ENCODE measurements at places on chromosomes 6 and 20.

- no peak for DNase-seq
These were observed 3.7 kb downstream of the TPD52L1 start for GRCh38 chr6:125157280-125157679.

DNA sequence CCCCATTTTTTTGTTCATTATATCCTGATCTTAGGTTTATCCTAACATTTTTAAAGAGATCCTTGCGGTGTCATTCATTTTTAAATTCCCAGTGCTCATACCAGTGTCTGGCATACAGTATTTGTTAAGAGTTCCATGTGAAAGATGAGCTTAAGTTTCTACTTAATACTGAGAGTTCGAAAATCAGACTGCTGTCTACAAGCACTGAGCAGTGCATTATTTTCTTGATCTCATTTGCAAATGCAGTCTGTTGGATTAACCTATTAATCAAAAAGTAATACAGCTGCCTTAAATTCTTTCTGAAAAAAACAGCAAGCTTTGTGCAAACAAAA, 663 bp downstream of the COQ3 start:
- no peak for DNase-seq

DNA sequence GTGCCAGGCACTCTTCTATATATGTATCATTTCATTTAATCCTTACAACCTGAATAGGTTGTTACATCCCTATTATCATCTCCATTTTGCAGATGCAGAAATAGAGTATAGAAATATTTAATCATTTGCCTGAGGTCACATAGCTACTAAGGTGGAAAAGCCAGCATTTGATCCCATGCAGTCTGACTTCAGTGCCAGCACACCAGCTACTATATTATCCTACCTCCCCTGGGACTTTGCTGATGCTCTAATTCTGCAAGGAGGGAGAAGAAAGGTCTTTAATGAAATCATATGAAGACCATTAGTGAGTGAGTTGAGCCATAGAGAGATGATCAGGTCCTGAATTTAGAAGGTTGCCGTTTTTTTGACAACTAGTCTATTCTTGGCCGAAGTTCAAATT, 53.7 kb downstream of the TOP1 start:
- no peak for DNase-seq

GRCh38 chr6:29447670-29448069, 8.6 kb downstream of the OR10C1 start:
- DNase-seq: no peak

DNA sequence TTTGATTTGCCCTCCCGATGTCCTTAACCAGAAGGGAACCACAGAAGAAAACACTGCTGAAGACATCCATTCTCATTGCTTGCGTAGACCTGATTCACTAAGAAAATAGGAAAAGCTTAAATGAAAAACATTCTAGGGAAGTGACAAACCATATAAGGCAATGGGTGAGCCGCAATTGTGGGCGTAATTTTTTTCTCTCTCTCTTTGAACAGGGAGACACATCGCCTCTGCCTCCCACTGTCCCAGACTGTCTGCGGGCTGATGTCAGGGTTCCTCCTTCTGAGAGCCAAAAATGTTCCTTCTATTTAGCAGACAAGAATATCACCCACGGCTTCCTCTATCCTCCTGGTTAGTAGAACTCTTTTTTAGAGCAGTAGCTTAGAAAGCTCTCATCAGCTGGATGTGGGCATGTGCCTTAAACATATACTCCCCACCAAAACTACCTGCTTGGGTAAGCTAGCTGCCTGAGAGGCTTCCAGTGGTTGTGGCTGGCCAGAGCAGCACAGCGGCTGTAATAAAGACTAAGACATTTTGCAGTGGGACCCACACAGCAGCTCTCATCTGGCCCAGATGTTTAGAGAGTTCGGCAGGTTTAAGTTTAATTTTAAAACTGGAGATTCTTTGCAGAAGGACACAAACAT, 22.7 kb upstream of the CTAGE9 start:
- no peak for DNase-seq

DNA sequence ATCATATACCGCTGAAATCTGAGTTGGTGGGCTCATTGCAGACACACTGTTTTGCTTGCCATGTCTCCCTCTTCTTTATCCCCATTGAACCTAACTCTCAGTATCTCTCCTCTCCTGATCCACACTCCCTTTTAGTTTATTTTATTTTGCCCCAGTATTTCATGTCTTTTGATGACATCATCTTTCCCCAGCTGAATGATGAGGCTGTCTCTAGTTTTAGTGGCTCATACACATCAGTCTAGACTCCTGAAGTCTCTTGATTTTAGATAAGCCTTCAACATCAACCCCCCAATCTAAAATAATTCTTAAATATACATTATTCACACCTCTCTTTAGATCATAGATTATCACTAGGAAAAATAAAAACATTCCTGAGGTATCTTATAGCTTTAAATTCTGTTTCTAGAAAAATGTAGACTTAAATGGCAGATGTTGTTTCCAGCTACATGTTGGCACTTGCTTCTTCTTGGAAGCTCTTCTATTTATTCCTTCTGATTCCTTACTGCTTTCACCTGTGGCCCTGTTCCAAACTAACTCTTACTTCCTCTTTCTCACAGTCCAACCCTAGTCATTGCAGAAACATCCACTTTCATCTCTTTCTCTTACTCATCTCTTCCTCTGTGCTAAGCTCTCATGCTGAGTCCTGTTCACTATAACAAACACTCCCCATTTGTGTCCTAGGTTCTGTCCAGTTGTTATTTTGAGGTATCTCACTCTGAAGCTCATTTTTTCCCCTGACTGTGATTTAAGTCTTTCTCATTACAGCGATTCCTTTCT, 191.9 kb upstream of the SLC35B3 start:
- DNase-seq: no peak

Data from stimulated activated CD4-positive, alpha-beta T cell treated with anti-CD3 and anti-CD28 coated beads, Interleukin-2, amount 100 ng/mL, for 4 hours (primary cell).